ENCODE measurements at places on chromosomes 6 and 20.
A peak's percentile ranks its signal among the peaks of the same experiment; 100 is the strongest.

DNA sequence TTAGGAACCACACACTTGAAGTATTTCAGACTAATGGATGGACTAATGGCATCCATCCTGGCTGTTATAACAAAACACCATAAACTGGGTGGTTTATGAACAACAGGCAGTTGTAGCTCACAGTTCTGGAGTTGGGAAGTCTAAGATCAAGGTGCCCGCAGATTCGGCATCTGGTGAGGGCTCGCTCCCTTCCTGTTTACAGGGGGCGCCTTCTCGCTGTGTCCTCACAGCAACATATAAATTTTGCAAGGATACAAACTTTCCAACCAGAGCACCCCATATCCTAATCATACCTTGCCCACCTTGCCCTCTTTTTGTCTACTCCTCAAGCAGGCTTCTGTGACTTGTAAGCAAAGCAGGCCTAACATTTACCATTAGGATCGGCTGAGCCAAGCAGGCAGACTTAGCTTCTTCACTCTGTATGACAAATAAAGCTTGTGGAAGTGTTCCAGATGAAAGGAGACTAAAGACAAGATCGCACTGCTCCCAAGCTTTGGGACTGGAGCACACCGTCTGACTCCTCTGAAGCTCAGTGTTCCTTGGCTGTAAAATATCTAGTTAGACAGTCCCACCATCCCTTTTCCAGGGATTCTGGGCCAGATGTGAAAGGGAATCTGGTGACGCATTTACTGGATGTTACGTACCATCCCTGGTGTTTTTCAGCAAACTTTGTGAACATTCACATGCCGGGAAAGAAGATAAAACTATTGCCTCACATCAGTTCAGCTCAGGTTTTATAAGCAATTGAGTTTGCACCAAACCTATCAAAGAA lies 34.9 kb downstream of the GFOD1 start:
- no peak for DNase-seq

GRCh38 chr6:135181333-135182070 lies 394 bp downstream of the MYB start:
- no peak for DNase-seq

- no peak for DNase-seq
Observed at GRCh38 chr20:1876975-1877608, 18.1 kb upstream of the SIRPA start.

DNA sequence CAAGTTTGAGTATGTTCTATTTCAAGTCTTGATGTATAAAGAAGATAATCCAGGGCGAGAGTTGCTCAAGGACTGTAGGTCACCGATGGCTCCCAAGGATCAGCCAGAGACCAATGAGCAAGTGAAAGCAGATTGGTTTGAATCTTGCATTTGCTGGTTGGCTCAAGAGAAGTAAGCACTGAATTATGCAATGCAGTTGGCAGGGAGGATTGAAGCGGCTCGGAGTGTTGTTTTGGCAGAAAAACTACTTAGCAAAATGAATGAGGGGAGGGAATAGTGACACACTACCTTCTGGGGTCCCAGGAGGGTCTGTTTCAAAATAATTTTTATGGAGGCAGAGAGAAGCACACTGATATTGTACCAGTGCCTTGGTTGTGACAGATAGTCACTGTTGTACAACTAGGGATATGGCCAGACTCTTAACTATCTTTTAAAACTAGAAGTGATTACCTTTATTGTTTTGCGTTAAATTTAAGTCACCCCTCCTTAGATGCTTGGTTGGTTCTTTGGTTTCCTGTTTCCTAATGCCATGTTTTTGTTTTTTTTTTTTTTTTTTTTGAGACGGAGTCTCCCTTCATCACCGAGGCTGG lies 15.7 kb downstream of the SASH1 start:
- peak; percentile 11 for DNase-seq

- DNase-seq, result peak; percentile 9
Observed at GRCh38 chr20:18224968-18225568, 63.3 kb upstream of the ZNF133 start.

DNA sequence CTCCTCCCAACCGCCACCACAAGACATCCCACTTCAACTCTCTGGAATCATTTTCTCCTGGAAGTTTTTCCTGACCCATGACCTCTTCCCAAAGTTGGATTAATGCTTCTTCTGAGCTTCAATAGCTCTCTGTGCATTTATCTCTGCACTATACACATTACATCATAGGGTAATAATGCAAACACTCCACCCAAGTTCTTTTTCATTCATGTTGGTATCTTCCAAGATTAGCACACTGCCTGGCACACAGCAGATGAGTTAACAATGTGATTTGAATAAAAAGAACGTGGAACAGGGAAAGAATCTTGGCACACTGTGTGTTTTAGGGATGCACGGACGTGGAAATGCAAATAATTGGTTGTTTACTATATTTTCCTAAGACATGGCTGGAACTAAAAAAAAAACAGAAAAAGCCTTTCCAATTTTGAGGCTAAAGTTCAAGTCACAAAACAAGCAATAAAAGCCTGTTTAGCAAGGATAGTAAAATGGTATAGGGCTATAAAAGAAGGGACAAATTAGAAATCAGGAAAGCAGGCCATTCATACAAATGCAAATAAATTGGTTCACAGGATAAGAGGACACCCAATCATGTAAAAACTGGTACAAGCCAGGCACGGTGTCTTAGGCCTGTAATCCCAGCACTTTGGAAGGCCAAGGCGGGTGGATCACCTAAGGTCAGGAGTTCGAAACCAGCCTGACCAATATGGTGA lies 1.6 kb upstream of the FAM135A start:
- DNase-seq, result no peak

- DNase-seq, result no peak
Observed at GRCh38 chr6:49906526-49906925, 40.2 kb upstream of the CRISP1 start.

GRCh38 chr6:7921632-7922092 lies 11.1 kb upstream of the TXNDC5 start:
- DNase-seq, result no peak

DNA sequence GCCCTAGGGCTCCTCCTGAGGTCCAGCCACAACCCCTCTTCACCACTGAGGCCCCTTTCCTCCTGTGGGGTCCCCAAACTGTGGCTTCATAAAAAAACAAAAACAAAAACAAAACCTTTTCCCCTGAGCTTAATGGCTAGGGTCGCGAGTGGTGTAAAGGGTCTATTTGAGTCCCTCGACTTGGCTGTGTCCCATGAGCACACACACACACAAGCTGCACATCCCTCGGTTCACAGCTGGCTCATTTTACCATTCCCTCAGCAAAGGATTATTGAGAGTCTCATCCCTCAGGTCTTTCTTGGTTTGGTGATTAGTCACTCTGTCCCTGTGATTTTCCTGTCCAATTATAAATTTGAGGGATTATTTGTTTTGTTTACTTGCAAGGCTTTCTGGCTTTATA lies 206.1 kb upstream of the SASH1 start:
- DNase-seq, result no peak

- no peak for DNase-seq
Observed at GRCh38 chr20:45347936-45348778, at the start of gene SDC4. Gene SDC4, minus strand, starts transcription at chr20:45348424. Its CDS starts 40 bp downstream, at chr20:45348384.

DNA sequence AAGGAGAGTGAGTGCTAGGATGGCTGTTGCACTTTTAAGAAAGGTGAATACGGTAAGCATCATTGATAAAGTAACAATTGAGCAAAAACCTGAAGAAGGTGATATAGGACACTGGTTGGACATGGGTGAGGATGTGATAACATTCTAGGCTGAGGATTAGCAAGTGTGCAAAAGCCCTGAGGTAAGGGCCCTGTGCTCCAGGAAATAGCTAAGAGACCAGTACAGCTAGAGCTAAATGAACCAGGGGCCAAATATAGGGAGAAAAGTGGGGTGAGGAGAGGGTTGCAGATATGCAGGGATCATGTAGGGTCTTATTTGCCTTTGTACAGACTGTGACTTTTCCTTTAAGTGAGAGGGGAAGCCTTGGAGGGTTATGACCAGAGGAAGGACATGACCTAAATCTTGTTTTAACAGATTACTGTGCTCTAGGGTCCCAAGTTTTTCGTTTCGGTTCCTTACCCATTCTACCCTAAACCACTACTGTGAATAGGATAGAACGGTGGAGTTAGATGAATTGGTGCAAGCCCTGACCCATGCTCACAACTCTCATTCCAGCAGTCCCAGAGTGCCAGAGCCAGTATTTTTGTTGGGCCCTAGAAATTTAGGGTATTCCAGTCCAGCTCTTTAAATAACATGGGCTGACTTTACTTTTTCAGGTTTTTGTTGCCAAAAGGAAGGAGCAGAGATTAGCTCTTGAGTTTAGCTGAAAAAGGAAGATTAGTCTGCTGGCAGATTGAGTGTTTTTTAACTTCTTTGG lies 10.7 kb downstream of the MAPK14 start:
- no peak for DNase-seq

DNA sequence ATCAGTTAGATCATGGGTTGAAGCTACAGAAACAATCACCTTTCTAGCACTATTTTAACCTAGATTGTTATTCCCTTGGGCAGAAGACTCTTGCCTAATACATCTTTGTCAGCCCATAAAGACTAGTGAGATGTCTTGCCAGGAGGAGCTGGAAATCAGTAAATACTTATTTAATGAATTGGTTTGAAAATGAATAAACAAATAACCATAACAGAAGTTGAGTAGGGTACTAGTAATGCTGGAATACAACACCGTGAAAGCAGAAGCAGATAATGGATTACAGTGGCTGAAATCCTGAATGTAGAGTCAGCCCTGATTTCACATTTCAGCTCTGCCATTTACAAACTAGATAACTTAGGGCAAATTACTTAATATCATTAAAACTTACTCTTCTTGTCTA lies 236.1 kb downstream of the PACRG start:
- no peak for DNase-seq

GRCh38 chr6:44064089-44064947 lies 62.9 kb downstream of the MRPL14 start:
- peak; percentile 82 for DNase-seq

- DNase-seq, result peak; percentile 15
Observed at GRCh38 chr6:21164768-21165326, 428.7 kb upstream of the SOX4 start.

GRCh38 chr20:62408055-62408454 lies 970 bp upstream of the CABLES2 start:
- DNase-seq, result no peak

DNA sequence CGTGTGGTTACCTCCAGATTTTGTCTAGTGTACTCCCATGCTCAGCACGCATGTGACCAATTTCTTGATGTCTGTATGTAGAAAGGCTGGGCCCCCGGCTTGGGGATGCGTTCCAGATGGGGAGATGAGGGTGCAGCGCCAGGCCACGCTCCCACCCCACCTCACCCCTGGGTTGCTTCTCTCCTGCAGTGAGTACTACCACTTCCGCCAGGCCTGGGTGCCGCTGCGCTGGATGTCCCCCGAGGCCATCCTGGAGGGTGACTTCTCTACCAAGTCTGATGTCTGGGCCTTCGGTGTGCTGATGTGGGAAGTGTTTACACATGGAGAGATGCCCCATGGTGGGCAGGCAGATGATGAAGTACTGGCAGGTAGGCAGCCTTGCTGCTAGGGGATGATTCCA lies 11.5 kb upstream of the SRF start:
- DNase-seq, result no peak

- peak; percentile 32 for DNase-seq
Observed at GRCh38 chr6:140182821-140183220, 808.4 kb upstream of the CITED2 start.

- DNase-seq, result no peak
Observed at GRCh38 chr6:134466771-134467525, 149.0 kb upstream of the SGK1 start.

DNA sequence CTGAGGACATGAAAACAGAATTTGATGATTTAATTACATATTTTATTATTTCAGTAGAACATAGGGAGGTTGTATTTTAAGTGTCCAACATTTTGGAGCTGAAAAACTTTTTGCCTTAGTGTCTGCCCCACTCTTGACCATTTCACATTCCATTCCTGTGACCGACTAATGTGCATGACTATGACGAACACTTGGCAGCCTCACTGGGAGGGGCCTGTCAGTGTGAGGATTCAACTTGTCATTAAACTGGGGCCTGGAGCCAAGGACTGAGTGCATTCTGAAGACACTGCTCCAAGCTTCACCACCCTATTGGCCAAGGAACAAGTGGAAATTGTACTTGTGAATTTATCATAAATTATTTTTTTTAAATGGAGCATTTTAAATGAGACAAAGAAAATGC lies 661.3 kb downstream of the BCKDHB start:
- peak; percentile 81 for DNase-seq

DNA sequence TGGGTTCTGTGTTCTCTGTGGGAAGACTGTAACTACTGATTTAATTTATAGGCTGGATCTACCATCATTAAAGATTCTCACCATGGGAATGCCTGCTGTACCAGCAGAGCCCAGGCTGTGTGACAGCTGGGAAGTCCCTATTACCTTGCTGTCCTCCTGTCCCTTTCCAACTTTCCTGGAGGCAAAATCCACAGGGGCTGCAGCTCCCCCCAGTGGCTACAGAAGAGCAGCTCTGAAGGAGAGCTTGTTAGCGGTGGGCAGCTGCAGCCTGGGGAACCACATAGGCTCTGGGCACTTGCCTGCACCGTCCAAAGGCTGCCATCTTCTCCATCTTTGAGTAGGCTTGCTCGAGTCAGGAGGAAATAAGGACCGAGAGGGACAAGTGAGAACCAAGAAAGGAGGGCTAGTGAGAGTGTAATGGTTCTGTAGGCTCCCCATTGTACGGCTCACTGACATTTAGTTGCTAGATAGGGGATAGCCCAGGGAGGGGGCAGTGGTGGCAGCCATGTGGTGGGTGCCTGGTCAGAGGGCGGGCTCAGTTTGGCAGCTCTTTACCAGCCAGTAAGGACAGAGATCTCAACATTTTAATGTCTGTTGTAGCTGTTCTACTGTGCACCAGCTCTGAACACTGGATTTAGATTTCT lies 155.1 kb upstream of the MLIP start:
- DNase-seq, result peak; percentile 64

DNA sequence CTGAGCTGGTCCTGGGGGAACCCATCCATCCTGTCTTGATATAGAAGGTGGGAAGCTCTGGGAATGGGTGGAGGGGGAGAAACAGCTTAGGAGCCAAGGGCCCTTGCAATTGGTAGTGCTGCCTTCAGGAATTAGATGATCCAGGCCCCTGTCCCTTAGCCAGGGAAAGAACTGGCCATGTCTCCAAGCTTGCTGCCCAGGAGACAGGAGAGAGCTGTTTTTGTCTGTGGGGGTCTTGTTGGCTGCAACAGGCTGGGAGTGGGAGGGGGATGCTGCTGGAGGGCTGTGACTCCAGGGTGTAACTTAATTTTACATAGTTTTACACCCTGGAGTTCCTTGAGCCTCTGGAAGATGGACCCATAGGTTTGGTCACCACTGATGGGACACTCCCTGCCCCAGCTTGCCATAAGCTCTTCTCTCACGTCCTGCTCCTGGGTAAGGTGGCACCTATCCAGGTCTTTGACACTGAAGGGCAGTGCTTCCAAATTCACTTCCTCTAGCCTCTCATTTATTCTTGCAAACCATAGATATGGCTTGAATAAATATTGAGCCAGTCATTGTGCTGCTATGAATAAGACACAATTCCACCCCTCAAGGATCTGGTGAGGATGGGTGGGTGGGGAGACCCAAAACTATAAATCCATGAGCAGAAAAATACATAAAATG lies 16.8 kb downstream of the VEGFA start:
- DNase-seq, result no peak

DNA sequence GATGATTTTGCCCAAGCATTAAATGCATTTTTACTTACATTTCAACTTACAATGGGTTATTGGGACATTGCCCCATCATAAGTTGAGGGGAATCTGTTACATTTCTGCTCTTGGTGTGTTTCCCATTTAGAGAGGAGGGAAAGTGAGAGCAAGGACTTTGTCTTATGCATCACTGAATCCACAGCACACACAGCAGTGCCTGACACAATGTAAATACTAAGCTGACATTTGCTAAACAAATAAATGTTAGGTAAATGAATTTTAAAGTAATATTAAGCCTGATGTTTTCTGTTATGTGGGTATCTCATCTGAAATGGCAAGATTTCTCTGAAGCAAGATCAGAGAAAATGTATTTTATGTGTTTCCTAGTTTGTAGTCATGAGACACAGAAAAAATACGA lies 143.6 kb upstream of the STXBP5 start:
- no peak for DNase-seq
